Pancreas (tissue), 10 donors: ENCODE measurements at places on chromosomes 2 and 18. TPM values are rescaled to one million over a fixed set of nuclear protein-coding genes. Genes with fewer than 3 reads are reported as not detected.

DNA sequence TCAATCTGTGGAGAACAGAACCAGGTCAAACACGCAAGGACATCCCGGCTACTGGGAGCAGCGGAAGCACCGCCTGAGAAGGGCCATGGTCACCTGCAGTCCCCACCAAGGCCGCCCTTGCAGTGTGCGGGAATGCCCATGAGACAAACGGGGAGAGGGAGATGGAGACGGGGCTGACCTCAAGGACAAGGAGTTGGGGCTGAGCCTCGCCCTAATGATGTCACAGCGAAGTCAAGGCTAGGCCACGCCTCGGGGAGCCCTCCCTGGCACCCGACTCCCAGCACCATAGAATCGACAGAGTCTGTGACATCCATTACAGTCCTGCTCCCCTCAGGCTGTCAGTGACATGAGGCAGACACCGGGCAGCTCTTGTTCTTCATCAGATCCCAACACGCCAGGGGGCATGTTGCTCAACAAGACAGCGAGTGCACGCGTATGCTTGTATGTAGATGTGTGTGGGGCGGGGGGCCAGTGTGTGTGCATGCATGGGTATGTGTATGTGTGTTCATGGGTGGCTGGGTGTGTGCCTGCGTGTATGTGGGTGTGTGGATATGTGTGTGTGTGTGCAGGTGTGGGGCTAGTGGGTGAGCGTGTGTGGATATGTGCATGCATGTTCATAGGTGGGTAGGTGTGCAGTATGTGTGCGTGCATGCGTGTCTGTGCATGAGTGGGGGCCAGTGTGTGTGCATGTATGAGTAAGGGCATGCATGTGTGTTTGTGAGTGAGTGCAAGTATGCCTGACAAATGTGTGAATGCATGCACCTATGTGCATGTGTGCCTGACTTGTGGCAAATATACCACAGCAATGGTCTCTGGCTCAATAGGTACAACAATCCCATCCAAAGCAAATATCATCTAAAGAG lies 57.0 kb downstream of the ANKMY1 start:
- DNase-seq = peak; percentile 40

GRCh38 chr18:26477828-26478466 lies 70.4 kb downstream of the KCTD1 start:
- no peak for DNase-seq

- no peak for DNase-seq
Measured at GRCh38 chr2:125313806-125314205, 1288.7 kb downstream of the CNTNAP5 start.

- DNase-seq = peak; percentile 72
Measured at GRCh38 chr18:9613550-9614400, 584 bp downstream of the PPP4R1 start.

- DNase-seq = no peak
Measured at GRCh38 chr2:129778584-129778877, 200.9 kb upstream of the RAB6C start.

DNA sequence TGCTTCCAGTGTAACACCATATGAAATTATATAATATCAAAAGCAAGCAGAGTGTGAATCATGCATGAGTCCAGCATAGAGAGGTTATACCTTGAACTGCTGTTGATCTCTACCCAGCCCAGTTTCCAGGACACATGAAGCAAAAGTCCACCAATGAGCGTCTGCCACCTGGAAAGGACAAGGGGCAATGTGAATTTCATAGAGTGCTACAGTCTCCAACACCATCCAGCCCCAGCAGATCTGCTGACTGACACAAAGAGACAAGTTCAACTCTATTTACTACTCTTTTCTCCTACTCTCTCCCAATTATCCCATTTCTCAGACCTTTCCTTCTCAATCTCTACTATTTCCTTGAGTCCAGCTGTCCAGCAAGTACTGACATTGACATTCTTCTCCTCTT lies 31.8 kb upstream of the RIOK3 start:
- DNase-seq = no peak

GRCh38 chr2:237289139-237289538 lies 124.8 kb downstream of the COL6A3 start:
- DNase-seq = no peak

DNA sequence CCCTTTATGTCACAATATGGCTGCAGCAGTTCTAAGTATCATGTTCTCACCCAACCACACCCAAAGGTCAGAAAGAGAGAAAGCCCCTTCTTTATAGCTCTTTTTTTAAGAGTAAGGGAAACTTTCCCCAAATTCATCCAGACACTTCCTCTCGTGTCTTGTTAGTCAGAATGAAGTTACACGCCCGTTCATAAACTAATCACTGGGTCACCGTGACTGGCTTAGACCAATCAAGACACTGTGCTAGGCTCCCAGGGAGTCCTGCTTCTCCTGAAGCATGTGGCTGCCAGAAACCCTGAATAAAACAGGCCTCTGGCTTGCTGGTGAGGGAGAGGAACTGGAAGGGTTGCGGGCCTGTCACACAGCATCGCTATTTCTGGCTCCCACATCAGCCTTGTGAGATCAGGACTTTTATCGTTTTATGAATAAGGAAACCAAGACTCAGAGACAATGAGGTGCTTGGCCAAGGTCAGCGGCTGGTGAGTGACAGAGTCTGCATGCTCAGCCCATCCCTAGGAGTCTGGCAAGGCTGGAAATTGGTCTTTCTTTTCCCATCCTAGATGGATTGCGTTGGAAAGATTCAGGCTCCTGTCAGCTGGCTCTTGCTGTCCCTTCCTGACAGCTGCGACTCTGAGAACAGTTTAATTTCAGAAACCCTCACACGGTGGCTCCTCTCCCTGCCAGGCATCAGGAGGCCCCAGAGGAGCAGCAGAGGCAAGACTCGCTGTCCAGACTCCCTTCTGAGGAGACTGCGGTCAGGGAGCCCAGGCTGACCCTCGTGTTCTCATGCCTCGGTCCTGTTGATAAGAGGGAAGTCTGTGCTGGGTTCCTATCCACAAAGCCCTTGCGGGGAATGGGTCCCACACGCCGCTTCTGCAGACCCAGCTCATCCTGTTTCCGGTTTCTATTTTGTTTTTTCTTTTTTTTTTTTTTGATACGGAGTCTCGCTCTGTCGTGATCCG lies 104.5 kb upstream of the TAF1B start:
- DNase-seq = no peak

GRCh38 chr2:149112713-149113112 lies 74.2 kb downstream of the LYPD6B start:
- no peak for DNase-seq

- no peak for DNase-seq
Measured at GRCh38 chr2:39099870-39100728, 20.8 kb downstream of the SOS1 start.

DNA sequence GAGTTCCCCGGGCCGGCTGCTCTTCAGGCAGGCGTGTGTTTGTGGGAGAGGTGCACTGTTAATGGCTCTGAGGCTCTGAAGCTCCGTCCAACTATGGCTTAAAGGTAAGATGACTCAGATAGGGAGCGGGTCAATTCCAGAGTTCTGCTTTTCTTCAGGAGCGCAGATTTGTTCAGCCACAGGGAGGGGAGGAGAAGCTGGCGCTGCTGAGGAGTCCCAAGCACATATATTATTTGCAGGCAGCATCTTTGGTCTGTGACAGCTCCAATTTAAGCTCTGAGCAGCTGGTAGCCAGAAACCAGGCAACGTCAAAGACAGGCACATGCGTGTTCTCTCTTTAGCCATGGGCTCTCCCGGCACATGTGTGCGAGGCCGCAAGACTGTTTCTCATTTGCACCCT lies 229.2 kb downstream of the BCL2 start:
- DNase-seq = no peak

DNA sequence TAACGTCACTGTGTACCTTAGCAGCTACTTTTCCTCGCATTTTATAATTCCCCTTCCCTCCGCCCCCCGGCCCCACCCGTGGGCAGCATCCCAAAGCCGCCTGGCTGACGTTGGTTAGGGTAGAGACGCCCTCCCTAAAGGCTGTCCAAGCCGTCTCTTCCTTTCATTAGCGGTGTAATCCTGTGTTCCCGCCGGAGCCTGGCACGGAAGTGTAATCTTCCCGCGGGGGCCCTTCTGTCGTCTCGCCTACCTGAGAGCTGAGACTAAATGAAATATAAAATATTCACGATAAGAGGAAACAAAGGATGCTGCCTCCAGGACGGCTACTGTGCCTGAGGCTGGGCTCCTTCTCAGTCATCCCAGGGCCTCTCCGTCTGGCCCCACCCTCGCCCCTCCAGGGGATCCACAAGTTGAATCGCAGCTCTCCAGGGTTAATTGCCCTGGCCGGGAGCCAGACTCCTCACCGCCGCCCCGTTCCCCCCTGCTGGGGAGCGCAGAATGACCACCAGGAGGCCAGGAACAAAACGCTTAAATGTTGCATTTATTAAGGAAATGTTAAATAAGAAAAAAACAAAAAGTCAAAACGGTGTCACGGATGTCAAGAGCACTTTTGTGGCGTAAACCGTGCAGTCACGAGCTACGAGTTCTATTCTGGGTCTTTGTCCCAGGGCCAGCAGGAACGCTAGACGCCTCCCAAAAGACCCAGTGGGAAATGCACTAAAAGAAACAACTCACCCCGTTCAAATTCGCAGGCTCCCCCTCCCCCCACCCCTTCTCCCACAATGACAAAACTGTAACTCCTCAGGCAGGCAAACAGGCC lies 1.5 kb downstream of the RPRM start:
- peak; percentile 52 for DNase-seq

DNA sequence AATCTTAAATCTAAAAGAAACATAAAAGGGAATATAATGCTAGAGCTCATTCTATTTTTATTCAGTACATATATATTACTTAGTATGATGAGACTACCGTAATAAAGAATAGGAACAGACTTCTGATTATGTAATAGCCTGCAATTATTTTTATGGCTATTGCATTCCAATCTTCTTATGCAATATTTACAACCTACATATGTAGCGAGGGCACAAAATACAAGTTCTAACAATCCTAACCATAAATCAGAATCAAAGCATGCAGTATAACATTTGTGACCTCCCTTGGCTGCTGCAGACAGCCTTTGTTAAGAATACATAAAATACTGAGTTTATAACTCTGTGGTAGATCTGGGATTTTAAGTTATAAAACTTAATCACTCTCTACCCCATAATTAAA lies 177.6 kb downstream of the BABAM2 start:
- no peak for DNase-seq

Gene FIGLA
- not detected for total RNA-seq

Gene SH3RF3
- 1.5 TPM for total RNA-seq
